ENCODE measurements at places on chromosomes 2 and 18.

DNA sequence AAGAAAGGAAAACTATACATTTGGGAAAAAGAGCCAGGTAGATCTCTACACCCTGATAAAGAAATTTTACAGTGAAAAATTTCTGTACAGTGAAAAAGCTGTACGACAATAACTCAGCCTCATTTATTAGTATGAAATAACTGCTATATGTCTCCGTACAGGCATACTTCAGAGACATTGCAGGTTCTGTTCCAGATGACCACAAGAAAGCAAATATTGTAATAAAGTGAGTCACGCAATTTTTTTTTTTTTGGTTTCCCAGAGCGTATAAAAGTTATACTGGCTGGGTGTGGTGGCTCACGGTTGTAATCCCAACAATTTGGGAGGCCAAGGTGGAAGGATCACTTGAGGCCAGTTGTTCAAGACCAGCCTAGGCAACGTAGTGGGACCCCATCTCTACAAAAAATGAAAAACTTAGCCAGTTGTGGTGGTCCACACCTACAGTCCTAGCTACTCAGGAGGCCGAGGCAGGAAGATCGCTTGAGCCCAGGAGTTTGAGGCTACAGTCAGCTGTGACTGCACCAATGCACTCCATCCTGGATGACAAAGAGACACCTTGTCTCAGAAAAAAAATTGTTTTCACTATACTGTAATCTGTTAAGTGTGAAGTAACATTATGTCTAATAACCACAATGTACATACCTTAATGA is 28.2 kb upstream of the AMMECR1L start:
- DNase-seq = no peak

- no peak for DNase-seq
Observed at GRCh38 chr2:33785201-33786106, 186.4 kb upstream of the FAM98A start.

DNA sequence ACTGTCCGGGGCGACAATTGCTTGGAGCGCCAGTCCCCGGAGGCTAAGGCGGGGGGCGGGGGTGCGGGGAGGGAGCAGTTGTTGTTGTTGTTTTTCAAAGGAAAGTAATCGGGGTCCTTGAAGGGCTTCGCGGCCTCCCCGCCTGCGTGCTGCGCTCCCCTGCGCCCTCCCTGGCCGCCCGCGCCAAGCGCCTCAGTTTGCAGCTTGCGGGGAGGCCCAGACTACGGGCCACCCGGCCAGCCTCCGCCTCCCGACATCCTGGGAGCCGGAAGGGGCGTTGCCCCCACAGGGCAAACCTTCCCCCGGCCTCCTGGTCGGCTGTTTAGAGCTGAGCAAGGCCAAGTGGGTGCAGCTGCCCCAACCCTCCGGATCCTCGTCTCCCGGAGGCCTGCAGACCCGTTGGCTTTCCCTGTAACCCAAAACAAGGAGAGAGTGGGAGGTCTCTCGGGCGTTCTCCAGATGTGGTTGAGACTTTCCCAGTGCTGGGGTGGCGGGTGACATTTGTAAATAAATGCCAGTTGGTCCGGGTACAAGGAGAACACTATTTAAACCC is 3.7 kb upstream of the SIX3 start:
- no peak for DNase-seq

DNA sequence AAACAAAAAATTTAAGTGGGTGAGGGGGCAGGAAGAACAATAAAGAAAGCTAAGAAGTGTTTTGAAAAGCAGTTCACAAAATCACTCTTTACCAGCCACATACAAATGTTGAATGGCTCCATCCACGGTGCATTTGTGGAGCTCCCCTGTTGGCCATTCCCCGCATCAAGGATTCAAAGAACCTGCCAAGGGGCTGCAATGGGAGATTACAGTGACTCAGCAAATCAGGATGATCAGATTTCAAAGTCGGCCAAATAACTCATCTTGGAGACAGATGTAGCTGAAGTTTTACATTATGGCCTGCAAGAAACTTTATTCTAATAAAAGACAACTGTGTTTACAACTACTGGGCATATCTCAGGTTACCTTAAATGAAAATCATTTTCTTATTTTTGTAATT is 26.9 kb downstream of the COL4A3 start:
- DNase-seq = peak; percentile 3

GRCh38 chr18:46237891-46238290 is 133.7 kb downstream of the HAUS1 start:
- no peak for DNase-seq

DNA sequence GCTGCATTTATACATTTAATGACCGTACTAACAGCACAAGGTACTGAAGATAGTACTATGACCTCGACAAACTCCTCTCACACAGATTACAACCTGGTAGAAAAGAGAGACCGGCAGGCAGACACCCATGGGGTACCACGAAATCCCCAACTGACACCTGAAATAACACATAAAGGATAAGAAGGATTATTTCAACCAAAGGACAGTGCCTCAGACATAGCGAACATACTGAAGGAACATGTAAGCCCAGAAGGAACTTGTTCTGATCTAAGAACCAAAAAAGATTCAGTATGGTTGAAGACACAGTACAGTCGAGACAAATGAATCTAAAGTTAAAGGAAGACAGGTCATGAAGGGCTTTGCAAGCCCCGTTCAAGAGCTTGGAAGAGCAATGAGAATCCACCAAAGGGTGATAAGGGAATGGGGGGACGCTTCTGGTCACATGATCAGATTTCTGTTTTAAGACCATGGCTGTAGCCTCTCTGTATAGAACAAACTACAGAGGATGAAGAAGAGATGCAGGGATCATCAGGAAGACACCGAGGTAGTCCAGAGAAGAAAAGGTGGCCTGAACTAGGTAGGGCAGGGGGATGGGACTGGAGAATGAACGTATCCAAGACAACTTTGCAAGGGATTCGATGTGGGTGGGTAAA is 902 bp downstream of the MCFD2 start:
- peak; percentile 46 for DNase-seq

DNA sequence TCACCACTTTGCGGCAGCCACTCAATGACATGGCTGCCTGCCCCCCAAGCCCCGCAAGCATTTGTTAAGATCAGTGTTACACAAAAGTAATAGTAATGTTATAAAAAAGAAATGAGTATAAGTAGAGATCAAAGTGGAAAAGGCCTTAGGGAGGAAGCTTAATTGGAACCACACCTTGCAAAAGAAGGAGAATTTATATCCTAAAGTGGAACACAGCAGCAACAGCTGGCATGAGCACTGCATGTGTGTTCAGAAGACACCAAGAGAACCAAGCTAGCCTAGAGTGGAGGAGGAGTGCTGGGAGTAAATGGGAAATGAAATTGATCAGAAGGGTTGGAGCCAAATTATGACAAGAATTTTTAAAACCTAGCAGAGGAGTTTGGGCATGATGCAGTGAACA is 73.1 kb upstream of the STK17B start:
- no peak for DNase-seq

DNA sequence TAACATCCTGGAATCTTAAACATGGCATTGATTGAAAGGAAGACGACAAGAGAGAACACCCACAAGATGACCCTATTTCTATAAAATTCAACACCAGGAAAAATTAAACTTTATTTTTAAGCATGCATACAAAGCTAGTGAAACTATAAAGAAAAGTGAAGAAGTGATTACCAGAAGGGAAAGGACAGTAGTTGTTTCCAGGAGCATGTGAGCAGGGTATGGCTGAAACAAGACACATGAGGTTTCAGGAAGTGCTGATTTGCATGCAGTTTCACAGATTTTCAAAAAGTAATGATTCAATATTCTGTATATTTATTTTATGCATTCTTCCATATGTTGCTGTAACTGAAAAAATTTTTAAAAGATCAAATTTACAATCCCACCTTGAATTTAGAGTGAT is 24.6 kb upstream of the DAW1 start:
- no peak for DNase-seq

DNA sequence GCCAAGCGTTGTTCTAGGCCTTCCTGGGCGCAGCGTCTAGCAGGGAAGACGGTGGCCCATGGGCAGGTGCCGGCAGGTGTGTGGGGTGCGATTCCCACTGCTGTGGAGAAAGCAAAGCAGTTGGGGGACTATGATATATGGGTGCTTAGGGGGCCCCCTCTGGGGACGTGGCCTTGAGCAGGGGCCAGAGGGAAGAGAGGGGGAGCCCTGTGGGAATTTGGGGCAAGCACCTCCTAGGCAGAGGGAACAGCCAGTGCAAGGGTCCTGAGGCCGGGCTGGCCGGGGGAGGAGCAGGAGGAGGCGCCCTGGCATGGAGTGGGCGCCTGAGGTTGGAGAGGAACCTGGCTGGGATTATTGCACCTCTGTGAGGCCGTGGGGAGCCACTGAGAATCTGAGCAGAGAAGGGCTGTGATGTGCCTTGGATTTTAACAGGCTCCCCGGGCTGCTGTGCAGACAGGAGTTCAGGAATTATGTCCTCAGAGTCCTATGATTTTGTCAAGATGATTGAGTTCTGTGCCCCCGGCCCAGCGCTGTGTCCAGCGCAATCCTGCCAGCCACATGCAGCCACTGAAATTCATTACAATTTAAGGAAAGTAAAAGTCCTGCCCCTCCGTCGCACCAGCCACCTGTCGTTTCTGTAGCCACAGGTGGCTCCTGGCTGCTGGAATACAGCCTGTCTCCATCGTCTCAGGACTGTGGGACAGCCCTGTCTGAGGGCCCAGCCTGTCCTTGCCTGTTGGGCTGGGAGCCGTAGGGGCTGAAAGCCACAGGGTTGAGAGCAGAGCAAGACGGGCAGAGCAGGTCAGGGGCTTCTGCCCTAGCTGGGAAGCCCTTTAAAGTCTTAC is 9.1 kb upstream of the KLHL30 start:
- DNase-seq = no peak

GRCh38 chr2:218216336-218216673 is 684 bp upstream of the ARPC2 start:
- no peak for DNase-seq

DNA sequence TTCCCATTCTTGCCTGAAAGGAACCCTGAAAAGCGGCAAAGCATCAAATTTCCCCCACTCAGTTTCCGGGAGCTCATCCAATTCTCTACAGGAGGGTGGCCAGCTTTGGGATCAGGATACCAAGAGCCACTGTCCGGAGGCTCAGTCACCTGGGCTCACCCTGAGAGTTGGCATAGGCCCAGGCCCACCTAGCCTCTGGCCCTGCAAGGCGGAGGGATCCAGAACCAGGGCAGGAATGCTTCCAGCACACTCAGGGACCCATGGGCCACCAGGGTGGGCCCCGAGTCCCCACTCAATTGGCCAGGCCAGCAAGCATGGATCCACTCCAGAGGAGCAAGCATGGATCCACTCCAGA is 432.9 kb upstream of the MYT1L start:
- DNase-seq = no peak

- DNase-seq = no peak
Observed at GRCh38 chr2:50615291-50615690, 416.6 kb downstream of the NRXN1 start.

Data from hematopoietic multipotent progenitor cell treated with erythropoietin and hydrocortisone succinate and interleukin-3 and kit ligand, for 4 days (in vitro differentiated cells).